ENCODE measurements at places on chromosomes 6 and 20.

DNA sequence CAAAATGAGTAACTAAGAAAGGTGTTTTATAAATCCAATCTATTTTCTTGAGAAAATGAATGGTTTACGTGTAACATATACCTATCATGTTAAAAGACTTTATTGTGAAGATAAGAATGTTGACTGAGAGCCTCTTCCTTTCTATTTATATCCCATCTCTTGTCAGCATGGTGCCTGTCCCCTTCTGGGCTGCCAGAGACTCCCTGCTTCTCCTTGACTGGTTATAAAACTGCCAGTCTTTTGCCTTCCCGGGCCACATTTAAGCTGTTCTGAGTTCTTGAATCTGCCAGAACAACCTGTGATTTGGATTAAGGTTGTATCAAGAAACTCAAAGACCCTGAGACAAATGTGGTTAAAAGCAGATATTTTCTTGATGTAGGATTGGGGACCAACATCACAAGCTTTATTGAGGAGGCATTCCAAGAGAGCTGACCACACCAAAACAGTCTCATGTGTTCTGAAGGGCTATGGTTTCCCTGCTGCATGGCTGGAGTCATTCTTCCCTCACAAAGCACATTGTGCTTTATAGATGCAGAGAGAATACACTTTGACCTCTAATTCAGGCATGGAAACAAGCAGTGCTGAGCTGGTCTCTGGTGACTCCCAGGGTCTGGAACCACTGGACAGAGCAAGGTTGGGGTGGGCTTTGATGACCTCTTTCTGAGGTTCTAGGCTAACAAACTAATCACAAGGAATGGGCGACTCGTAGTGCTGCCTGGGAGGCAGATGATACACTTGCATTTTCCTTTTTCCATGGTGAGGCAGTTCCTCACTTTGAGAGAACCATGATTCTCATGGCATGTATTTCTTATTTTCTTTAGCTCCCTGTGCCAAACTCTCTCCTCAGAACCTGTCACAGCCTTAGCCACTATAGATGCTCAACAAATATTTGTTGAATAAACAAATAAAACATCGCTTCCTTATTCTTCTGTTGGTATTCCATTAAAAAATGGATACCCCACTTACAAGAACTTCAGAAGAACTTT is 205.0 kb upstream of the PREP start:
- DNase-seq: no peak

- DNase-seq: no peak
Observed at GRCh38 chr6:154539593-154540269, 29.2 kb upstream of the CNKSR3 start.

DNA sequence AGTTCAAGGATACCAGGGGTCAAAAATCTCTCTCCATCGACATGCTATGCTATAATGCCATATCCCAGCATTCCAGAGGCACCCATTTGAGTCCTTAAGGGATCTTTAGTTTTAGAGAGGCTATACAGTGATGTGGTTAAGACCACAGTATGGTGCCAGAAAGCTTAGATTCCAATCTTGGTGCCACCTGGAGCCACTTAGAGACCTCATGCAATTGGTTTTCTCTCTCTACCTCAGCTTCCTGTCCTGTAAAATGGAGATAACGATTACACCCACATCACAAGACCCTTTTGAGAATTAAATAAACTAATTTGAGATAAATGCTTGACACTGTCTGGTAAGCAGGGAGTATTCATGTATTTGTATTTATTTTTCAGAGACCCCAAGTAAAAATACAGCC is 39.0 kb downstream of the PLAGL1 start:
- no peak for DNase-seq

- no peak for DNase-seq
Observed at GRCh38 chr6:132087391-132087790, 136.2 kb upstream of the CCN2 start.

- DNase-seq: no peak
Observed at GRCh38 chr6:153435787-153436186, 304.7 kb upstream of the RGS17 start.

- DNase-seq: no peak
Observed at GRCh38 chr6:139253656-139254055, 38.1 kb downstream of the TXLNB start.

DNA sequence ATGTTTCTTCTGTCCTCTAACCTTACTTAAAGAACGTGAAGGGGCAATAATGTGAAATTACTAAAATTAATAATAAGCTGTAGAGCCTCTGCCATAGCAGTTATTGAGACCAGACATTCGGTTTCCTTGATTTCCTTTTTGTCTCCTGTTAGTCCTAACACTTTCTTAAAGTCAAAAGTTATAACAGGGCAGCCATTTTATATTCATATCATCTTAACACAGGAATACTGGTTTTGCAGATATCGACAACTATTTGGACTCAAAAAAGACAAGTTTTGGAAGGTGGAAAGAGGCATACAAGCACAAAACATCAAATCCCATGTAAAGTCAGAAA is 33.5 kb downstream of the HFE start:
- no peak for DNase-seq

DNA sequence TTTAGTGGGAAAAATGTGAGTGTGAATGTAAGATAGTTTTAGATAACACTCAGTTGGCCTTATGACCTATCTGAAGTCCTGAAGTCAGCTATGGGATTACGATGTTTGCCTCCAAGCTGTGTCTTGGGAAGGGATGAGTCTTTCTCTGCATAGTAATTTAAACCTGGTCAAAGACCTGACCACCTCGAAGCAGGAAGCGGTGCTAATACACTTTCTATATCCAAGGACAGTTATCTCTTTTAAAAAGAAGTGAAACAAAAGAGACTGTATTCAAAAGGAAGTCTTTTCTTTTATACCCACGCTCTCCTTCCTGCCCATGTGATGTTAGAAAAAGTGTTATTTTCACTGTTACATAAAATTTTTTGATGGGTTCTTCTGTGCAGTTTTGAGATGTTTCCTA is 94.9 kb downstream of the JARID2 start:
- no peak for DNase-seq

DNA sequence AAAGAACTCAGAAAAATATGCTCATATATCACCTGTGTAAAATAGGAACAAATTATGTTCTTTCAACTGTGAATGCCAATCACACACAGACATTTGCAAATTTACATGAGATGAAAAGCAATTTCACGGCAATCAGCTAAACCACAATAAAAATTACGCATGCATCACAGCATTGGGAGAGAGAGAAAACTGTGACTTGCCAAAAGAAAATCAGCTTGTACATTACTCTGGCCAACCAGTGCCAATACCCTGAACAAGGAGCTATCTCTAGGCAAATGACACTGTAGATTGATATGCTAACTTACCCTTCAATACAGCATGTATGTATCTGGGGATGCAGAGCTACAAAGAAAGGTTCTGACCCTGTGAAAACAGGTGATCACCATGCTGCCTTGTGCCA is 515.6 kb downstream of the EYS start:
- no peak for DNase-seq

- DNase-seq: no peak
Observed at GRCh38 chr20:58978351-58979190, 2.5 kb upstream of the NELFCD start.

DNA sequence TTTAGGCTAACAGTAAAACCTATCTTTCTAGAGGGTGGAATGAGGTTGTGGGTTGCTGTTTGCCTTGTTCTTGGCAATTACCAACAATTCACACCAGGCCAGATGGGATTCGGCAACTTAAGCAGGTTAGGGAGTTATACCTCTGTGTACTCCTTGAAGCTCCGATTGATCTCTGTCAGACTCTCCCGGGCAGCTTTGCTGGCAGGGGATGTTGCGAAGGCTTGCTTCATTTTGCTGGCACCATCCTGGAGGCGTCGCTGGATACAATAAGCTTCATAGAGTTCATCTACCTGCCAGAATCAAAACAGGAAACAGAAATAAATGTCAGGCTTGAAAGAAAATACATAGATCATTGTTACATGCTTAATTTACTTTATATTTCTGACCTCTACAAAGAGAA is 66.4 kb upstream of the ARMH2 start:
- DNase-seq: no peak

- no peak for DNase-seq
Observed at GRCh38 chr20:63819224-63819921, 11.7 kb downstream of the ZBTB46 start.

GRCh38 chr6:50842861-50843384 is 24.3 kb downstream of the TFAP2B start:
- DNase-seq: no peak

- DNase-seq: no peak
Observed at GRCh38 chr6:106894978-106895702, 79.4 kb downstream of the CD24 start.

- DNase-seq: no peak
Observed at GRCh38 chr6:99512033-99512432, 3.2 kb downstream of the USP45 start.

DNA sequence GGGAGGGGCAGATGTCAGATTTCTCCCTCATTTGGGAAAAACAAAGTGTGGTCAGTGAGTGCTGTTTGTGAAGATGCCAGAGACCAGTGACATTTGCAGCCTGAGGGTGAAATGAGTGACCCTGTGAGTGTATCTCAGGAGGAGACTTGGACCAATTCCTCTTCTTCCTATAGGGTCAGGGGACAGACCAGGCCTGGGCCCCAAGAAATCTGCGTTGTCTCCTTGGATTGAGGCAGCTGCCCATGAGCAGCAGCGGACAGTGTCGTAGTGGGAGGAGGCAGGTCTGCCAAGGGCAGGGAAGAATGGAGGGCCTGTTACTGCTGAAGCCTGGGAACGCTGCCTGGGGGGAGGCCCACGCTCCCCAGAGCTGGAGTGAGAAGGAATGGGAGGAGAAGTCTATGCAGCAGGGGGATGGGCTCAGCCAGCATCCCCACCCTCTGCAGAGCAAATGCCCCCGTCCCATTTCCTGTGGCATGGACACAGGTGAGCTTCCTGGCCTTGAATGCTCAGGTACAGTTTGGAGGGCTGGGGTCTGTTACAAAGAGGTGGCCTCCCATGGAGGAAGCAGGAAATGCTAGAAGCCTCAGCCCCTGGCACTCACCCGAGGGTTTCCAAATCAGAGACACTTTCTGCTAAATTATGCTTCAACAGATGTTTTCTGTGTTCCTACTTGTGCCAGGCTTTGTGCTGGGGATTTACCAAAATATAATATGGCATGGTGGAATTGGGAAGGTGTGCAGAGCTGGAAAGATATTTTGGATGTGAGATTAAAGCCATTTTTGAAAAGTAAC is 29.8 kb downstream of the DAAM2 start:
- no peak for DNase-seq

DNA sequence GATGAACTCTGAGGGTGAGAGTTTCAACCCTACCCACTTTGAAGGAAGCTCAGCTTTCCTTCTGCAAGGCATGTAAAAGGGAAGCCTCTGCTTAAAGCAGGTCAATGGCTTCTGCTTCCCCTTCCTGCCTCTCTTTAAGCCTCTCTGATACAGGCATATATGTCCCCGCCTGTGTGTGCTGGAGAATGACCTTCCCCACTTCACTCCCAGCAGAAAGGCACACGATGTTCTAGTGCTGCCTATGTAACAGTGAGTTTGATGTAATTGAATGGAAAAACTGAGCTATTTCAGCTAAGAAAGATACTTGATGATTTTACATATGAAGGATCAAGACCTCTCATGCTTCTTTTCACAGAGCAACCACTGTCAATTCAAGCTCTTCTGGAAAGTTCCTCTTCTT is 632.2 kb downstream of the HACE1 start:
- DNase-seq: no peak

GRCh38 chr20:5074232-5074674 is 45.5 kb downstream of the PCNA start:
- DNase-seq: no peak

DNA sequence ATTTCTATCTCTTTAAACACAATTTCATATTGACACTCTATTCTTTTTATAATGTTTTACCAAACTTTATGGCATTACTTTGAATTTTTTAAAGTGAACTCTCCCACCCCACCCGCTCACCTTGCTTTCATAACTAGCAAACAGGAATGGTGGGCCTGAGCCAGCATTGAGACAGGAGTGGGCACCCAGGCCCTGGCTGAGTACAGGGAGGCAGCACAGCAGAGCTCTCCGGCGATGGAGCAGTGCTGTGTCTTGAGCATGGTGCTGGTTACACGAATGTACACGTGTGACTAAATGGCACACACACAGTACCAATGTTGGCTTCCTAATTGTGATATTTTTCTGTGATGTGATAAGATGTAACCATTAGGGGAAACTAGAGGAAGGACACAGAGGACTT is 4.5 kb downstream of the CST11 start:
- DNase-seq: no peak
